ENCODE measurements at places on chromosomes 5 and 9.

- no peak for DNase-seq
Measured at GRCh38 chr9:33418090-33418489, 15.7 kb upstream of the AQP7 start.

DNA sequence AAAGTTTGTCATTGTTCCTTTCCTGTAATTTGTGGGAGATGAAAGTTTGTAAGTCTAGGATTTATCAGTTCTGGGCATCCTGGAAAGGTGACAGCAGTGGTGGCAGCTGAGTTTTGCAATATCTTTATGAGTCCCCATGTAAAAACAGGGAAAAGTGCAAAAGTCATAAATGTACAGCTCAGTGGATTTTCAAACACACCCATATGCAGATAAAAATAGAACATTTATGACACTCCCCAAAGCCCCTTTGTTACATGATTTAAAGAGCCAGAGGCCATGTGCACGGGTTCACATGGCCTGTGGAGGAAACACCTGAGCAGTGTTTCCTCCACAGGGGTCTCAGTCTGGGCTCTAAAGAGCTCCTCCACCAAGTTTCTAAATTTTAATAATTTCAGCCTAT, 6.3 kb downstream of the TMEM38B start:
- DNase-seq: no peak

GRCh38 chr9:73148447-73148937, 3.2 kb upstream of the ANXA1 start:
- DNase-seq: peak; percentile 42

DNA sequence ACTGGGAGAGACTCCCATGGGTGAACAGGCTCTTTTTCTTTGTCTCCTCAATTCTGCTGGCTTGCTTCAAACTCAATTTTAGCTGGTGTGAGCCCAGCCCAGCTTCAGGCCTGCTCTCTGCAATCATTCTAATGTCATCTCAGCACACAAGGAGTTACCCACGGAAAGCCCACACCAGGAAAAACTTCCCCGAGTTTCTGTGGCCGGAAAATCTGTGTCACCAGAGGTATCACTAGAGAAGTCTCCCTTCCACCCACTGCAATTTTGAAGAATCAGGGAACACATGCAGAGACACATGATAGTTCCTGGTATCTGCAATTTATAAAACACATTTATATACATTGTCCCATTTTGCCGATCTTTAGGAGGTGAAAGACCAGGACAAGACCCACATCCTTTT, 13.5 kb upstream of the NDFIP1 start:
- DNase-seq: no peak

DNA sequence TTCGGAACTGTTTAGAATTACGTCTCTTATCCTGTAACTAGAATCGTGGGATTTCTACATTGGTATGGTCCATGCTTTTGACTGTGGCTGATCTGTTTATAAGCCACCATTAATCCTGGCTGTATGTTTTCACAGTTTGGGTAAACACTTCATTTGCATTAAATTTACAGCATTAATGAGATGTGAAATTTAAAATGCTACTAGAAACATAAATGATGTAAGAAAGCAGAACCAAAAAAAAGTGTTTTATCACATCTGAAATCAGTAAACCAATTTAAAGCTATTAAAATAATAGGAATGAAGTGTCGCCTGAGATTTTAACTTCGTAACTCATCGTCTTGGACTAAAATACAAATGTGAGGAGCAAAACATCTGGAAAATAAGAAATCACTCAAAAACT, 201.7 kb downstream of the NFIB start:
- DNase-seq: no peak

DNA sequence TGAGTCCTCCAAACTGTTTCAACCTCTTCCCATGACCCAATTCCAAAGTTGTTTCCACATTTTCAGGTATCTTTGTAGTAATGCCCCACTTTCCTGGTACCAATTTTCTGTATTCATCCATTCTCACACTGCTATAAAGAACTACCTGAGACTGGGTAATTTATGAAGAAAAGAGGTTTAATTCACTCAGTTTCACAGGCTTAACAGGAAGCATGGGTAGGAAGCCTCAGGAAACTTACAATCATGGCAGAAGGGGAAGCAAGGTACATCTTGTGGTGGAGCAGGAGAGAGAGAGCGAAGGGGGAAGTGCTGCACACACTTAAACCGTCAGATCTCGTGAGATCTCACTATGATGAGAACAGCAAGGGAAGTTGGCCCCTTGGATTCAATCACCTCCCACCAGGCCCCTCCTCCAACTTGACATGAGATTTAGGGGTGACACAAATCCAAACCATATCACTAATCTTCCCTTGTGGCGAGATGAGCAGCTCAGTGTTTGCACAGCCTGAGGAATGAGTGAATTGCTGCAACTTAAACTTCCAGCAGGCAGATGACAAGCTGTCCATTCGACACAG, 42.9 kb downstream of the TRIP13 start:
- no peak for DNase-seq

- no peak for DNase-seq
Measured at GRCh38 chr5:175201393-175201792, 242.6 kb downstream of the DRD1 start.

GRCh38 chr5:64339769-64340168, 166.0 kb upstream of the RGS7BP start:
- DNase-seq: peak; percentile 37

DNA sequence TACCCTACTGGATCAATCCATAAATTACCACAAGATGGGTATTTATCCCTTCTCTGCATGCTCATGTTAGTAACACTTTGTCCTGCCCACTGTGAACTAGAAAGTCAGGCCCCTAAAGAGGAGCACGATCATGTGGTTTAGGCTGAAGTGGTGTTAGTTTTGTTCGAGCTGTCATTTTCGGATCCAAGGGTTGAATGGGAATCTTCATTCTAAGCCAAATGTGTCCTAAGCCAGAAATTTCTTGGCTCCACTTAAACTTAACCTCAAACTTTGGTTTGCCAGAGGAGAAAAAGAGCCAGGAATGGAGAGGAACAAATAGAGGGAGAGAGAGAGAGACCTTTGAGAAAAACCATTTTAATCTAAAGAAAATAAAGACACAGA, 837.7 kb upstream of the ZNF608 start:
- no peak for DNase-seq

DNA sequence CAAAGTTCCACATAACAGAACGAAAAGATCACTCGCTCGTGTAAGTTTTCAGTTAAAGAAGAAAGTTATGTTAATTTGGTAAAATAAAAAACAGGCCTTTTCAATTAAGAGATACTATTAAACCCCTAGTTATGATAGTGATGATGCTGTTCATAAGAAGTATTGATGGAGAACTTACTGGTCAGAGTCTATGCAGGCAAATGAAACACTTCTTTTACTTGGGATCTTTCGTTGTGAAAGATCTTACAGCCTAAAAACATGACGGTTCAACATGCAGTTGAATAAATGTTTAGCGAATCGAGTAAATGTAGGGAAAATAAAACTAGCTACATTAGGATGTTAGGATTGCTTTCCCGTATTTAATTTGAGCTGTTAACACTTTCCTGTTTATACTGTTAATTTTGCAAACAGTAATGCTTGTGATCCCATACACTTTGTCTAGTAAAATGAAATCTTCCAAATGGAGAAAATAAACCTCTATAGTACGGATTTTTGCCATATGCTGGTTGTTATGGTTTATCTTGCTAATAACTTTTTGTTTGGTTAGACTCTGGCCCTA, 2.0 kb downstream of the RHOBTB3 start:
- no peak for DNase-seq
